ENCODE measurements at places on chromosomes 7 and 10.

DNA sequence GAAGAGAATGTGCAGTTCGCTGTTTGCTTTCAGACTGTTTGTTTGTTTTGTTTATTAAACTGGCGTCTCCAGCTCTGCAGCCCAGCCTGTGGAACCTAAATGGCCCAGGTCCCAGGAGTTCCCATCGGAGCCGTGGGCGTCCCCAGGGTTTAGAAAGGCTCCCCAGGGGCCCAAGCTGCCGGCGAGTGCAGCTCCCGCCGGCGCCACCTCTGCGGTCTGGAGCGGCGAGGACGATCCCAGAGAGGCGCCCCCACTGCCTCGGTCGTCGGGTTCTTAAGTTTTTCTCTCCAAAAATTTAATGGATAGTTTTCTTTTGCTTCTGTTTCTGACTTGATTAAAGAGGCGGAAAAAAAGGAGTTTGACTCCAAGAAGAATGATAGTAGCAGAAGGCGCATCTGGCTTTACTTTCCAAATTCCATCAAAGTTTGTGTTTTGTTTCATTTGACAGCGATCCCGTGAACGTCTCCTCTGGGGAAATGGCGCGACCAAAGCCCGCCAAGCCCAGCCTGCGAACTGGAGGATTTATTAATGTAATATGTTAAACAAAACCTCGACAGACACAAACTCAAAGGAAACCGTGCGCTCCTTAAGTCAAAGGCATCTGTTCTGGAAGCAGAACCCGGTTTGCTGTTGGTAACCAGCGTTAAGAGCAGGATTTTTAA, 718 bp upstream of the FZD1 start:
- DNase-seq: peak; percentile 75

- no peak for DNase-seq
Measured at GRCh38 chr7:69122953-69123352, 475.3 kb upstream of the AUTS2 start.

- DNase-seq: peak; percentile 90
Measured at GRCh38 chr7:98357751-98358161, 43.1 kb downstream of the BAIAP2L1 start.

DNA sequence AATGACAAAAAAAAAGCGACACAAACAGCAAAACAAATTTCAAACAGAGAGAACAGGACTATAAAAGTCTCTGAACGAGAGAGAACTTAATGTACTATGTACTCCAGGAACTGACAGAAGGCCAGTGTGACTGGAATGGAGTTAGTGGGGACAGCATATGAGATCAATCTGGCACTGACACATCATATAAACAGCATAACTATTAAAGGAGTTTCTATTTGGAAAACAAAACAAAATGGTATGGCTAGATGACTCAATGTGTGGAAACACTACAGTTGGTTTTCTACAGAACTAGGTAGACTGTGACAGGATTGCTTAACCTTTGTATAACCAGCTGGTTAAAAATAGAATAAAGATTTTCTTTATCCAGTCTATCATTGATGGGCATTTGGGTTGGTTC, 232.9 kb upstream of the KAT6B start:
- DNase-seq: no peak

GRCh38 chr7:88169717-88170320, 50.0 kb downstream of the SRI start:
- DNase-seq: no peak

DNA sequence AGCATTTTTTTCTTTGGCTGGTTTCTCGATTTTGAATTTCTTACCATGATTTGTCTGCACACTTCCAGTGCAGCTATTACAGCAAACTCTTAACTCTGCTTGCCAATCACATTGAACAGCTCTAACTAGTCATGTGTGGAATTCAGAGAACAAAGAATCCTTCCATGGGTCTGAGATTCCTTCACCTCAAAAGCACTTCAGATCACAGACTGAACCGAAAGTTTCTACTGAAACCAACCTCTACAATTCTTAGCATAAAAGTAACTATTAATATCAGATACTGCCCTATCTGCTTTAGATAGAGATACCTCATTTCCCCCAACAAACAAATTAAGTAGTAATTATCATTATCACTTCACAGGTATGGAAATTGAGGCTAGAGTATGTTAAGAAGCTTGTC, 56.5 kb upstream of the SP4 start:
- no peak for DNase-seq

- no peak for DNase-seq
Measured at GRCh38 chr7:103797647-103798307, 191.7 kb downstream of the RELN start.

GRCh38 chr10:103691723-103692435, 163.5 kb downstream of the SH3PXD2A start:
- DNase-seq: no peak

DNA sequence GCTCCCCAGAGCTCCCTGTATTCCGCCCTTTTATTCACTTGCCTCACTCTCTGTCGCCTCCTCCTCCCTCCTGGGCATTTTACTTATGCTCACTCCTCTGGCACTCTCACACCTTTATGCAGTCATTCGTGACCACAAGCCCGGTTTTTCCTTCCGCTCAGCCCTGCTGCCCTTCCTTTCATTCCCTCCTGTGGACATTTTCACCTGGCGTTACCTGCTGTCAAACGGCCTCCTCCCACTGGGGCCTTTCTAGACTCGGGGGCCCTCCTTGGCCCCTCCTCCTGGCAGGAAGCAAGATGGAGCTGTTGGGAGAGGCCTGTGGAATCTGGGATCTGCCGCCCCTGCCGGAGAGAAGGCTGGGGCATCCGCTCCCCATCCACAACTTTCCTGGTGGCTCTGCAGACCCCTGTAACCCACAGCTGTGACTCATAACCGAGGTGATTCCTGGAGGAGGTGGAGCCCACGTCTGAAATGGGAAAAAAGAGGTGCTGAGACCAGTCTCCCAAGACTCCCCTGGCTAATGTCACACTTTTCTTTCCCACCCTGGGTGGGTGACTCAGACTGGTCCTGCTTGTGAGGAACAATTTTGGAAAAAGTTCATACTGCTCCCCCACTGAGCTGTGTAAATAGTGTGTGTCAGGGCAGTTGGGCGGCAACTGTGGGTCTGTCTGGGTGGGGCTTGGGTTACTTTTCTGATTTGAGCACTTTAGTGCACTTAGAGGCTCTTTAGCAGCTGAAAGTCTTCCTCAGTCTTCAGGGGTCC, 1.2 kb downstream of the VCL start:
- peak; percentile 69 for DNase-seq

GRCh38 chr10:6423004-6423403, 157.1 kb downstream of the PRKCQ start:
- no peak for DNase-seq

- DNase-seq: no peak
Measured at GRCh38 chr7:158102897-158103296, 484.7 kb downstream of the PTPRN2 start.

DNA sequence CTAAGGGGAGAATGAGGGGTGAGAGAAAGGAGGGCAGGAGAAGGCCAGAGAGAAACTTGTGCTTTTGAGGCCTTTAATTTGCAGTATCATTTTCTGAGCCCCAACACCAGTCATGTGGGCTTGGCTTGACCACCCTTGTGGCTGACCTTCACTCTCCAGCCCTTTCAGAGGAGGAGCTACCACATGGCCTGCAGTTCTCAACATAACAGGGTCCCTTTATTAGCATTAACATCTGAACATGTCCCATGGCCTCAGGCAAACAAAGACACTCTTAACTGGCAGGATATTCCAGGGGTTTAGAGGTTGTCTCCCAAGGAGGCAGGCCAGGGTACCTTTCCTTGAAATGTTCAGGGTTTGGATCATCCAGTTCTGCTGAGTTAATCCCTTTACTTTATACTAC, 6.7 kb downstream of the ZNF713 start:
- DNase-seq: no peak

DNA sequence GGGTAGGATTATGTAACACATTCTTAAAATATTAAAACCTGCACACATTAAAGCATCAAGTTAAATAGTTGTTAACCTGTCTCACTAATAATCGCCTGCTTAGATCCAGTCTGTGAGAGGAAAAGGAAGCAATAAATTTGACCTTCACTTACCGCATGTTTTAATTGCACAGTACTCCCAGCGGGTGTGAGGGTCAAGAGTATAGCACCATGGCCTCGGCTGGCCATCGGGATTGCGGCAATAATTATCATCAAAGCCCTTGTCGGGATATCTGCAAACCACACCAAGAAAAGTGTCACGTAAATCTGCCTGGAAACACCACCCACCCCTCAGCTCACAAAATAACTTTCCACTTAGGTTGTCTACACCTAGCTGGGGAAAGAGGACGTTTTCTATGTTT, 26.6 kb downstream of the HGF start:
- no peak for DNase-seq

- no peak for DNase-seq
Measured at GRCh38 chr10:60367024-60367423, 22.7 kb downstream of the ANK3 start.

GRCh38 chr10:96339956-96340904, 18.6 kb downstream of the OPALIN start:
- peak; percentile 66 for DNase-seq

Measured in SW 1271 (cell line).